ENCODE measurements at places on chromosomes 12 and 14.

DNA sequence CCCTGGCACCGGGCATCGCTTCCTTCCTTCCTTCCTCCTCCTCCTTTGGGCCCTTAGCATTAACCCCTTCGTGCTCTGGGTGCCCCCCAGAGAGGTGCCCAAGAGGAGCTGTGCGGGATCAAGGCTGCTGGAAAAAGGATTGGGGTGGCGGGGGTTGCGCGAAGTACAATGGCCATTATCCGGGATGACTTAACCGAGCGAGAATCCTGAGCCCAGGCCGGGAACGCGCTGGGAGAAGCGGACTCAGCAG is 2.8 kb downstream of the DHH start:
- peak; percentile 45 for DNase-seq

GRCh38 chr12:56645201-56645716 is 525 bp downstream of the ATP5F1B start:
- DNase-seq = no peak

- DNase-seq = no peak
Observed at GRCh38 chr14:66069830-66070541, 416.2 kb upstream of the CCDC196 start.

- no peak for DNase-seq
Observed at GRCh38 chr14:21050597-21050996, 7.0 kb upstream of the RNASE8 start.

DNA sequence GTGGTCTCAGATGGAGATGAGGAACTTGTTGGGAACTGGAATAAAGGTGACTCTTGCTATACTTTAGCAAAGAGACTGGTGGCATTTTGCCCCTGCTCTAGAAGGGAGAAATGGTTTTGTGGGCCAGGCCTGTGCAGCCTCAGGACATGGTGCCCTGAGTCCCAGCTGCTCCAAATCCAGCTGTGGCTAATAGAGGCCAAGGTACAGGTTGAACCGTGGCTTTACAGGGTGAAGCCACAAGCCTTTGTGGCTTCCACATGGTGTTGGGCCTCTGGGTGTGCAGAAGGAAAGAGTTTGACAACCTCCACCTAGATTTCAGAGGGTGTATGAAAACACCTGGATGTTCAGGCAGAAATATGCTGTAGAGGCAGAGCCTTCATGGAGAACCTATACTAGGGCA is 586.0 kb downstream of the FLRT2 start:
- no peak for DNase-seq

- DNase-seq = no peak
Observed at GRCh38 chr12:56205445-56205844, 16.2 kb upstream of the SMARCC2 start.

- DNase-seq = peak; percentile 27
Observed at GRCh38 chr12:20220339-20220738, 148.0 kb upstream of the PDE3A start.

- DNase-seq = no peak
Observed at GRCh38 chr12:101714877-101715444, 17.5 kb downstream of the CHPT1 start.

- peak; percentile 59 for DNase-seq
Observed at GRCh38 chr12:15829949-15830348, 40.8 kb upstream of the EPS8 start.

GRCh38 chr14:55220230-55220629 is 28.8 kb upstream of the DLGAP5 start:
- DNase-seq = no peak

DNA sequence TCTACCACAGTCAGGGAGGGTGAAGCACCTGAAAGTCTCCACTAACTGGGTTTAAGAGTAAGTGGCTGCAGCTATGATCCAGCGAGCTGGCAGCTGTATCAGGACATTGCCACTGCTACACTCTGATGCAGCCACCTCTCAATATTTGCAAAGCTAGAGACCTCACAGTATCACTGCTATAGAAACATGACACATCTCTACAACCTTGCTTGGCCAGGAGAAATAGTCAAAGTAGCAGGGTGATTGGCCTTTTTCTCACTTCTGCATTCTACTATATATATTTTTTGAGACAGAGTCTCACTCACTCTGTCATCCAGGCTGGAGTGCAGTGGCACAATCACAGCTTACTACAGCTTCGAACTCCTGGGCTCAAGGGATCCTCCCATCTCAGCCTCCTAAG is 9.3 kb upstream of the FMNL3 start:
- DNase-seq = no peak

GRCh38 chr14:65003394-65003793 is 16.7 kb downstream of the FNTB start:
- DNase-seq = no peak

- no peak for DNase-seq
Observed at GRCh38 chr14:94377866-94378470, 10.4 kb downstream of the SERPINA1 start.

- DNase-seq = no peak
Observed at GRCh38 chr12:127008755-127009403, 1258.1 kb upstream of the TMEM132C start.

GRCh38 chr12:119201789-119202543 is 23.2 kb downstream of the HSPB8 start:
- DNase-seq = no peak

DNA sequence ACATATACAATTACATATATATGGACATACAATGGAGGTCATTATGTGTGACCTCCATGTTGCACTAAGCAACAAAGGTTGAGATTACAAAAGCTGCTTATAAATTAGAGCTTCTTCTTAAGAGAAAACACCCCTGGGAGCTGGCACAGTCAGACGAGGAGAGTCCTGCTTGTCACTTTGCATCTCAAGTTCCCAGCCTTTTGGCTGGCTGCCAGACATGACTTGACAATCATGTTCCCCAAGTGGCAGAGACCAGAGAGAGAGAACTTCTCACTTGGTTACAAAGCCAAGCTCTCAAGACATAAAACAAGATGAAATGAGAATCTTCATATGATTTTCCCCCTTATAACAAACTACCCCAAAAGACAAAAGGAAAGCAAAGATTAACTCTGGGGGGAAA is 8.5 kb upstream of the SYNJ2BP start:
- DNase-seq = no peak

GRCh38 chr12:106079148-106079738 is 59.5 kb downstream of the NUAK1 start:
- peak; percentile 29 for DNase-seq

GRCh38 chr14:36238666-36239363 is 62.3 kb upstream of the PTCSC3 start:
- DNase-seq = peak; percentile 85

DNA sequence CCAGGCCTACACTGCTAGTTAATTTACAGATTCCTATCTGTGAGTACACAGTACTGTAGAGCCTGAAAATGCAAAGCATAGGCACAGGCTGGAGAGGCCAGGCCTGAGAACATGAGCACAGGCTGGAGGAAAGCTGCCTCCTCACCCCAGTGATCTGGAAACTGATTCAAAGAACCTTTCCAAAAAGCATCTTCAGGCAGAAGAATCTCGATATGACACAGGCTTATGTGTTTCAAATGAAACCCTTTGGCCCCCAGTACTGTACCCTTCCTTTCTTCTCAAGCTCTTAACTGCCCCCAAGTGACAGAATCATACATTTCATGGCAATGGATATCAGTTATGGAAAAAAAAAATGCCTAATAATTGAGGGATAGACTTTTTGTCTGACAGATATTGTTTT is 122.0 kb downstream of the KCNC2 start:
- no peak for DNase-seq

DNA sequence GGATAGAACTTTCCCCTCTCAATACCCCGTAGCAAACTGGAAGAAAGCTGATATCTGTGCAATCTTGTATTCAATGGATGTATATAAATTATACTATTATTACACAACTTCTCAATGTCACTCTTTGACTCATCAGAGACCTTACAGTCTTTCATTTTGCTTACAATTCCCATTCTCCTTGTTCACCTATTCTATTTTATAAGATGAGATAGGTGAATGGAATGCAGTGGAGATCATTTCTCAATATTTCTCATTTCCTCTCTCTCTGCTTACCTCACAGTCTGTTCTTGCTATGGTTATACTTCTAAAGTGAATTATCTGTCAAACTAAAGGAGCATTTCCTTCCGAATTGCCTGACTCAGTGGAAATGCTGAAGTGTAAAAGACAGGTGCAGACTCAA is 14.9 kb downstream of the FOXA1 start:
- no peak for DNase-seq

DNA sequence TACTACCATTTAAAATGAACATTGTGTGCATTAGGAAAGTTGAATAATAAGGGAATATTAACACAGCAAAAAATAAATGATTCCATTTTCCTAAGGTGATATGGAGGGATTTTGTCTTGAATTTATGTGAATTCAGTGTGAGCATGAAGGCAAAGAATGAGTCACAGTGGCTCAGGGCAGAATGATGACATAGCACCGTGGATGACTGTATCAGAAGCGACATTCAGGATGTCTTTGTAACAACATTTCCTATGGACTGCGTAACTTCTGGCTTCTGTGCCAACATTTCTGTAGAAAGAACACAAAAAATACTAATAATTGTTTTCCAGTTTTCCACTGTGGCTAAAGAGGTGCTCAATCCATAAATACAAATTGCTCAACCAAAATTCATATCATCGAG is 54.6 kb downstream of the TTC8 start:
- DNase-seq = peak; percentile 66

DNA sequence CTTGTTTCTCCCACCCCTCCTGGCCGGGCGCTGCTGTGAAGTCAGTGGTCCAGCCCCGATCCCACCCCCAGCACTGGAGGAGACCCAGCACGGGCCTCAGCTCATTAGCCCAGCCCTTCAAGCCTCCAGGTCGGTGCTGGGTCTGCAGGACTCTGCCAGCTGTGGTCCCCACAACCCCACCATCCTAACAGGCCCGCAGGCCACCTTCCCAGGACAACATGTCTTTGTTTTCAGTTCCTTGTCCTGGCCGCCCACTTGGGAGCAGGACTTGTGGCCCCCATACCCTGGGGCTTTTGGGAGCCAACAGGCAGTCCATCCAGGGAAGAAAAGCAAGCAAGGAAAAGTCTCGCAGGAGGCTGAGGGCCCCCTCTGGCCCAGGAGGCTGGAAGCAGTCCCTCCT is 60.0 kb downstream of the HRK start:
- no peak for DNase-seq

- DNase-seq = no peak
Observed at GRCh38 chr12:87253157-87253556, 776.0 kb downstream of the C12orf50 start.

DNA sequence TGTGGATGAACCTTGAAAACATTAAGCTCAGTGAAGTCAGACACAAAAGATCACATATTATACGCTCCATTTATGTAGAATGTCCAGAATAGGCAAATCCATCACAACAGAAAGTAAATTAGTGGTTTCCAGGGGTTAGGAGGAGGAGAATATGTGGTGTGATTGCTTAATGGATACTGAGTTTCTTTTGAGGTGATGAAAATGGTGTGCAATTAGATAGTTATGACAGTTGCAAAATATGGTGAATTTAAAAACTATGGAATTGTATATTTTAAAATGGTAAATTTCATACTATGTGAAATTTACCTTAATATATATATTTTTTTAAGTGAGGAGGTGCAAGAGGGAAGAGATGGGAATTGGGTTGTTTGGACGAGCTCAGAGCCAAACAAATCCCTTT is 46.3 kb upstream of the KICS2 start:
- no peak for DNase-seq

- DNase-seq = peak; percentile 34
Observed at GRCh38 chr12:69476276-69477017, 6.3 kb downstream of the FRS2 start.

DNA sequence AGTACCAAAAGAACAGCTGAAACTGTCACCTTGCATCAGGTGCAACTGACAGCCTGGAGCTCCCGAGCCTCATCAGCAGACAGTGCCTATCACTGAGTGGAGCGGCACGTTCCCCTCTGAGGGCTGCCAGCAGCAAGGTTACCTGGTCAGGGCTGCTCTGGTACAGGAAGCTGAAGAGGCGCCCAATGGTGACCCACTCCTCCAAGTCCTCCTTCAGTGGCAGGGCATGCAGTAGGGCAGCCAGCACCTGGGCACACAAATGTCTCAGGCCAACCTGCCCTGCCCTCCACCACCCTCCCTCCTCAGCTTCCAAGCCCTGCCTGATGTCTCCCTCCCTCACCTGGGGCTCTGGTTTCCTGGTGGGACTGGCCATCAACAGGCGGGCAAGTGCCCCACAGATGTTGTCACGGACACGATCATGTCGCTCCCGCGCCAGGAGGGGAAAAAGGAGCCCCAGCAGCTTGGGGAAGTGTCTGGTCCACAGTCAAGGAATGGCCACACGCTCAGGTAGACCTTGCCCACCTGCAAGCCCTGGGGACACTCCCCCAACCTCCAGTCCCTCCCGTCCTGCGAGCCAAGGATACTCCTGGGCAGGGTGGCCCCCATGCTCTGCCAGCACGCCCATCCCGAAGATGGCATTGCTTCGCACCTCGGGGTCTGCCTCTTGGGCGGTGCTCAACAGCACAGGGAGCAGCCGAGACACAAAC is 7.1 kb downstream of the IPO4 start:
- no peak for DNase-seq

GRCh38 chr14:99035712-99036610 is 236.0 kb downstream of the BCL11B start:
- DNase-seq = peak; percentile 99

GRCh38 chr14:102998393-102998792 is 59.0 kb downstream of the CDC42BPB start:
- no peak for DNase-seq

DNA sequence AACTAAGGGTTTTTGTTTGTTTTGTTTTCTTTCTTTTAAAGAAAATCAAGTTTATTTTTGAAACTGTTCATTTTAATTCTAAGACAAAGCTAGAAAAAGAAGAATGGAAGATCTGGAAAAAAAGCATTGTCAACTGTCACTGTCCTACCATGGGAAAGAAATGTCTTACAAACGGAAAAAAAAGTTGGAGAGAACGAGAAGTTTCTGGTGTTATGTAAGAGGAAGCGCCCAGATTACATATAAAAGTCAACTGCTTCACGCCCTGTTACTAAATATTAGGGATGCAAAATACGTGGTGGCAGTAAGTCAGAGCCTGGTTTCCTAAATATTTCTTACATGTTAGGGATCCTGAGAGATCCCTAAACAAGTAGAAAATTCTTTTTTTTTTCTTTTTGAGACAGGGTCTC is 14.3 kb upstream of the FBXL14 start:
- peak; percentile 62 for DNase-seq

All from AG10803 (cell line).